ENCODE measurements at places on chromosomes 7 and 10. TPM values are rescaled to one million over a fixed set of nuclear protein-coding genes. Genes with fewer than 3 reads are reported as not detected.

DNA sequence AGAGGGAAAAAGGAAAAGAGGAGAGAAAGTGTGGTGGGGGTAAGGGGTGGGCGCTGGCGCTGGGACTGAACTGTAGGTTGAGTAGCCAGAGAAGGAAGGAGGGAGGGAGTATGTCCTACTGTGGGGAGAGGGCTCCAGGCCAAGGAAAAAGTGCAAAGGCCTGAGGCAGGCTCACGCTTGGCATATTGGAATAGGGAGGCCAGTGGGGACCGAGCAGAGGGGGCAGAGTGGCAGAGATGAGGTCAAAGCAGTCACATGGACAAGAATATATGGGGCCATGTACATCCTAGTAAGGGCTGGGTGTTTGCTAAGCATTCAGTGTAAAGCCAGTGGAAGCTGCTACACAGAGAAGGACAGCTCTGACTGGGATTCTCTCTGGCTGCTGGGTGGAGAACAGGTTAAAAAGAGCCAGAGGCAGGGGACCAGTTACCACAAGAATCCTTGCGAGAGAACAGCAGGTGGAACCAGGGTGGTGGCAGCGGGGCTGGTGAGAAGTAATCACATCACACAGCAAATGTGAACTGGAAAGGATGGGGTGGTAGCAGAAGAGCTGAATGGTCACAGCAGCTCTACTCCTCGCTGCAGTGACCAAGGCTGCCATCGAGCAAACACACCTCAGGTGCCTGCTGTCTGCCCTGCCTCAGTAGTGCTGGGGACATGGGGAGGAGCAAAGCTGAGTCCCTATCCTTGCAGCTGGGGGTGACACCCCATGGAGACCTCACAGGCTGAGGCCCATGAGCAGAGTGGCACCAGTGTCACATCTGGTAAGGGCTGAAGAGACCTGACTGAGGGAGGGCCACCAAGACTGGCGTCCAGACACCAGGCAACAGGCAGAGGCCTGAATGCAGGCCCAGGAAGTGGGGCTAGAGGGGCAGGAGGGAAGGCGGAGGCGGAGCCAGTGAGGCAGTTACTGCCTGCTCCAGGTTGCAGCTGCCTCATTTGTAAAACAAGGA, 39.5 kb downstream of the FAM53B start:
- no peak for DNase-seq

DNA sequence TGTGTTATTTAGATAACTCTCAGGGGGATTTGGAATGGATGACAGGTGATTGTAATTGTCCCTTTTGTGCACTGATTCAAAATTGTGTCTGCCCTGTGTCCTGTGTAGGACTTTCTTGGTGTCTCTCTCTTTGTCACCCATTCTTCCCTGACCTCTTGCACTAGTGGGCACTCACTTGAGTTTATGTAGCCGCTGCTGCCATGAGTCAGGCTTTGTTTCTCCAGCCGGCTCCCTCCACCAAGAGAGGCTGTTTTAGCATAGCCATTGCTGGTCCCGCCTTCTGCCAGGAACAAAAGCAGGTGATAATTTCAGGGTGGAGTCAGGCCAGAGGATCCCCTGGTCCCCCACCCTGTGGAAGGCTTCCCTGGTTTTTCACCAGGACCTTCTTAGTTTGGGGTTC, 8.4 kb downstream of the COL17A1 start:
- DNase-seq, result no peak

DNA sequence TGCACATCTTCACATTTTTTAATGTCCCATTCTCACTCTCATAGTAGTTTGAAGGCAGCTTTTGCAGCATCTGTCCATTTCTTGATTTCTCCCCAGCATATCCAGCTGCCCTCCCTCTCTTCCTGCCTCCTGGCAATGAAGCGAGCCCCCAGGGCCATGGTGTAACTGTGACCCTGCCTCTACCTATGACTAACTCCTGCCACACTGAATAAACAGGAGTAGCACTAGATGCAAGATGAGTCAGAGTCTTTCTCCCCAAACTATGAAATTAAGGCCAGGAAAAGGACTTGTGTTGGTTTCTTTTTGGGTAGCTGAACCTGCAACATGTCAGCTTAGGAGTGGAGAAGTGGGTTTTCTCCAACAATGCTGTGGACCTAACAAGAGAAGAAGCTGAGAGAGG, 329.0 kb downstream of the RNLS start:
- no peak for DNase-seq

DNA sequence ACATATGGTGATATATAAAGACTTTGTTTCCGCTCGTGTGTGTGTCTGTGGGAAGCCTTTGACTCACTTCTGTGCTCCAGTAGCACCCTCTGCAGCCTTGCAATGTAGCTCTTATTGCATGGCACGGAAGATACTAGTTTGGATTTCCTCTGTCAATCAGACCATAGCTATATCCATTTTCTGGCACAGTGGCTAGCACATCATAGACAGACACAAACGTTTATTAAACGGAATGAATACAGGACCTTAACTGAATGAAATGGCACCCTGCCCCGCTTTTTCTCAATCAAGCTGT, 124.0 kb upstream of the PTPN20 start:
- DNase-seq, result peak; percentile 17

GRCh38 chr7:95250571-95250970, 73.8 kb downstream of the PON1 start:
- DNase-seq, result no peak

GRCh38 chr10:23171232-23171876, 20.8 kb upstream of the PTF1A start:
- DNase-seq, result peak; percentile 36

GRCh38 chr7:121307021-121307574, 21.7 kb upstream of the WNT16 start:
- no peak for DNase-seq

- no peak for DNase-seq
Measured at GRCh38 chr7:133061357-133061756, 20.5 kb downstream of the CHCHD3 start.

- DNase-seq, result no peak
Measured at GRCh38 chr7:17374654-17375053, 76.2 kb downstream of the AHR start.

DNA sequence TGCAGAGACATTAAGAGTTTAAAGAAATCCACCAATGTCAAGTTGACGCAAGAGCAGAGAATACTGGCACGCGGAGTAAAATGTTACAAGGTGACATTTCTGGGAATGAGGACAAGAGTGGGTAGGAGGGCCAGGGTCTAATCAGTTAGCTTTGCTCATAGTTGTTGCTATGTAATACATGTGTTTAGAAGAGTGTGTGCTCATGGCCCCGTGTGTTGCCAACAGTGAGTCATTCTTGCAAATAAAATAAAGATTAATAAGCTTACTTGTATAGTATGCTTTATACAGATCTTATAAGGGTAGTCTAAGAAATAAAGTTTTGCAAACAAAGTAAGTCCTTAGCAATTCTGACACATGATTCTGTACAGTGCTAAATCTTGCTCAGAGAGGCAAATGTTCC, 64.5 kb downstream of the DNMBP start:
- no peak for DNase-seq

GRCh38 chr10:10094691-10095090, 923.0 kb upstream of the CELF2 start:
- no peak for DNase-seq

GRCh38 chr7:141874787-141875186, 33.5 kb upstream of the PRSS37 start:
- DNase-seq, result no peak

DNA sequence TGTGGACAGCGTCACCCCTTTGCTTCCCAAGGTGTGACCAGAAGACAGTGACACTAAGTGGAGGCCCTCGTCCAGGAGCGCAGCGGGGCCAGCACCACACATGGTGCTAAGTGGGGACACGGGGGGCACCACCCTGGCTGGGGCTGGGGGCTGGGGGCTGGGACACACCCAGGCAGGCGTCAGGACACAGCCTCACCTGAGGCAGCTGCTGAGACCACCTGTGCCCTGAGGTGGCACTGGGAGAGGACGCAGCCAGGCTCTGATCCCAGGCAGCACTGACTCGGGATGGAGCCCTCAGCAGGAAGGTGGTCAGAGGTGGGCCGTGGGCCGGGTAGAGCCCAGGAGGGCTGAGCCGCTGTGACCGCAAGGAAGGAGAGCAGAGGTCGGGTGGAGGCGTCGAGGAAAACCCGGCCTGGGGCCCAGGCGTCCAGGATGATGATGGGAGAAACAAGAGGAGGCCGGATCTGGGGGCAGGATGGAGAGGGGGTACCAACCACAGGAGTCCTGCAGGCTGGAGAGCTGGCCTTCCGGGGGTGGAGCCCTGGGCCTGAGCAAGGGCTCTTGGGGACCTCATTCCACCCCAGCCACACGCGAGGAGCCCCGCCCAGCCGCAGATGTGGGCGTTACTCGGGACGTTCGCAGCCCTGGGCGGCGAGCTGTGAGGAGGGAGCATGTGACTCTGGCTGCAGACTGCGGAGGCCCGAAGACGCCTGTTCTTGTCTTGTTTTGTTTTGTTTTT, 22.5 kb downstream of the LRRC27 start:
- DNase-seq, result peak; percentile 57

DNA sequence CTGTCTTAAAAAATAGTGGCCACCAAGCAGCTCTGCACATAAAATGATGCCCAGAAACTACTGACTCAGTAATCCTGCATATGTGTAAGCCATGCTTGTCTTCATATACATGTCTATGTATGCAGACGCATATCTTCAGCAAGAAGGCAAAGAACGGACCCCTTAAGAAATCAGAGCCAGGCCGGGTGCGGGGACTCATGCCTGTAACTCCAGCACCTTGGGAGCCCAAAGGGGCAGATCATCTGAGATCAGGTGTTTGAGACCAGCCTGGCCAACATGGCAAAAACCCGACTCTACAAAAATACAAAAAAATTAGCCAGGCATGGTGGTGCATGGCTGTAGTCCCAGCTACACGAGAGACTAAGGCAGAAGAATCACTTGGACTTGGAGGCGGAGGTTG, 295.0 kb downstream of the TCERG1L start:
- no peak for DNase-seq

The CPA2 gene
- polyA plus RNA-seq, result 0.05 TPM

The IFIT1B gene
- polyA plus RNA-seq, result not detected

The SPDYE6 gene
- polyA plus RNA-seq, result not detected
